ENCODE measurements at places on chromosomes 3 and 15.

- no peak for DNase-seq
Measured at GRCh38 chr3:54836871-54837270, 91.0 kb downstream of the LRTM1 start.

GRCh38 chr3:41698898-41699297 is 263.0 kb downstream of the ULK4 start:
- no peak for DNase-seq

GRCh38 chr15:28919201-28919635 is 33.4 kb downstream of the APBA2 start:
- DNase-seq, result no peak

DNA sequence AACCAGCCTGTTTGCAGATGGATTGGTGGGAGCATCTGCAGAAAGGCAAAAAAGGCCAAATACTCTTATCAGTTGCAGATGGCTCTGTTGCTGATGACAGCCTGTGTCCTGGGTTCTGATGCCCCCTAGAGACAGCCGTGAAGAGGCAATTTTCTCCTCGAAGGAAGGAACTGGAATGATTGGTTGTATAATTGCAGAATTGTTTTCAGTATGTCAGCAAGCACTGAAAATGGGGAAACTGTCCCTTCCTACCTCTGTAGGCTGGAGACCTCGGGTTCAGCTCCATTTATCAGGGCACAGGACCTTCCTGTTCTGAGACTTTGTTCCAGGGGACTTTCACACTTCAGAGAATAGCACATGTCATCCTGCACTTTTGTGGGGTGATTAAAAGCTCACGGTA is 103.0 kb downstream of the PGPEP1L start:
- DNase-seq, result no peak

- no peak for DNase-seq
Measured at GRCh38 chr3:24765399-24765798, 270.7 kb upstream of the THRB start.

DNA sequence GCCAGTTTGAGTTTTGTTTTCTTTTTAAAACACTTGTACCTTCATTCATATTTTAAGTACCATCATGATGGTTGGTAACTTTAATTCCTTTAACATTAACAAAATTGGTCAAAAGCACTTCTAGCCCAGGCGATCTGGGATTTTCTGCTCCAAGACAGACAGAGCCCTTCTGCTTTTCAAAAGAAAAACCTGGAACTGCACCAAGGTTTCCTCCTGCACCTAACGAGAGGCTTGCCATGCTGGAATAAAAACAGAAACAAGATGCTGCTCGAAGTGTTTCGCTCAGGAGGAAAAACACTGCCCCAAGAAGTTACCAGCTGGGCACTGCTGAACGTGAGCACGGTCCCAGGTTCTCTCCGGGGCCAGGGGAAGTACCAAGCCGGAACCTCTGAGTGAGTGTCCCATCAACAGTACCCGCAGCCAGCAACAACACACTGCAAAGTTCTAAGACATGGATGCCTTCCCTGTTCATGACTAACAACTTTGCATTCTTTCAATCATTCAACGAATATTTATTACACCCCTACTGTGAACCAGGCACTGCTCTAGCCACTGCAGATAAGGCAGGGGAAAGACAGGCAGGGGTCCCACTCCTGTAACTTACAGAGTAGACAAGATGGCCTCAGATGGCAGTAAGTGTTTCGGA is 98.8 kb downstream of the XXYLT1 start:
- DNase-seq, result no peak

DNA sequence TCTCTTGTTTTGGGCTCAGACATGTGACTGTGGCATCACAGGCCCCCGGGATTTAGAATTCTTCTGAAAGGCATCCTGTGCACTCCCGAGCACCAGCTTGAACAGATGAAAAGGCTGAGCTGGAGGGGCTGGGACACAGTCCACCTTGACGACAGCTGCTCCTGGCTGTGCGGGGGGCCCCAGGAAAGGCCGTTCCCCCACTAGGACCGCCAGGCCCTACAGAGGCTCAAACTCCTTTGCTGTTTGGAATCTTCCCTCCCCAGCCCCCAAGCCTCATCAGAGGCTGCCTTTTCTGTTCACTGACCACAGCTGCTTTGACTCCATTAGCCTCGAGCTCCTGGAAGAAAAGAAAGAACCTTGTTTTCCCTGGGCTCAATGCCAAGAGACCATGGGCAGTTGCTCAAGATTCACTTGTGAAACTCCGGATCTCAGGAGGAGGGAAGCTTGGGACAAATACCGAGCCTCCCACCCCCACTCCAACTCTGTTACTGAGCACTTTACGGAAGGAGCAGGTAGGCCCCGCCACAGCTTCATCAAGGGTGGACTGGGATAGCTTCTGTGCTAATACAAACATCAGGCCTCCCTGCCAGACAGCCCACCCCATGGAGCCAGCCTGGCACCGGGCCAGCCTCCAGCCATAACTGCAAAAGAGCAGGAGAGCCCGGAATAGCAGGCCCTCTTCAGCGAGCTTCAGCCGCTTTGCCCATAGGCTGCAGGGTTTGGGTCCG is 15.7 kb downstream of the CIDEC start:
- DNase-seq, result no peak

DNA sequence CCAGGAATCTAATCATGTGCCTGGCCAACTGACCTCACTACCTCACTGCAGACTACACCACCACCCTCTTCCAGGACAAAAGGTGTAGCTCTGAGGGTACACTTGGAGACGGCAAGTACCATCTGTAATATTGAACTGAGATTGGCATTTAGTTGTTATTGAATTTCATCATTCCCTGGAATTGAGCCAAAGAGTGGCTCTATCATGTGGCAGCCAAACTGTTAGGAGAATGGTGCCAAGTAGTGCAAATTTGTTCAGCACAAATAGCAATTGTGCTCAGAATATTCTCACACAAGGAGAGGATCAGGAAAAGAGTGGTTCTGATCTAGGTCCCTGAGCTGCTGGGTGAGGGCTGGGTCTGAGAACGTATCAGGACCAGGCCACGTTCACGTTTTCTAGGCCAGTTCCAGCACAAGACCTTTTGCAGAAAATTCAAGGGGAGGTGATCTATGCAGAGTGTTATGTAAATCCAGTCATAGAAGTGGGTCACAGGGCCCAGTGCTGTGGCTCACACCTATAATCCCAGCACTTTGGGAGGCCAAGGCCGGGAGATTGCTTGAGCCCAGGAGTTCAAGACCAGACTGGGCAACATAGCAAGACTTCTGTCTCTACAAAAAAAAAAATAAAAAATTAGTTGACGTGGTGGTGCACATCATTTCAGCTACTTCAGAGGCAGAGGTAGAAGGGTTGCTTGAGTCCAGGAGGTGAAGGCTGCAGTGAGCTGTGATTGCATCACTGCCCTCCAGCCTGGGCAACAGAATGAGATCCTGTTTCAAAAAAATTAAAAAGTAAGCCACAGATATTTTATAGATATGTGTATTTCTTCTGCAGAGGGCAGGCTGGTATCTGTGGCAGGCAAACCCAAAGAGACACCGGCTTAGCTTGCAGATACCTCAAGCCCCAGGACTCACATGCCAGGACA is 31.9 kb upstream of the CFAP161 start:
- no peak for DNase-seq

GRCh38 chr3:188421151-188421821 is 267.3 kb downstream of the LPP start:
- DNase-seq, result no peak

DNA sequence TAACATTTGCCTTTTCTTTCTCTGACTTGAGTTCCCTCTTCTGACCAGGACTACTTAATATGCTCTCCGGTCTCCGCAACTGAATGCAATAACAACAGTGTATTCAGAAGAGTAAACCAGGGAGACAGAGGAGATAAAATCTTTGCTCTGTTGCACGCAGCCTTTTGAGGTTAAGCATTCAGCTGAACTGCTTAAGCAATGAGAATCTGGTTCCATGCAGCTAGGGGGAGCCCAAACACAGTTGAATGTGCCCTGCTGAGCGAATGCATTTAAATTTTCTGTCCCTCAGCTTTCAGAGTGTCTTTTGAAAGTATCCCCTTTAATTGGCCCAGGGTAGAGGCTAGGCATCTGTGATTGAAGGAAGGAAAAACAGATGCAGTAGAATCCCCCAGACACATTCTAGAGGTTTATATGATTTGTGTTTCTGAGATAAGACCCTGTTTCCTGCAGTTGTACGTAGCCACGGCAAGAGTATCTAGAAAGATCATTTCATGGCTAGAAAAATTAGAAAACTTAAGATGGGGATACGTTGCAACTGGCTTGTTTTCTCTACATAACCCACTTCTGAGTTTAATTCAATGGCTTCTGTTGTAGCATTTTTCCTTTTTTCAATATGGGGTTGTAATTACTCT is 309.6 kb downstream of the TUSC7 start:
- DNase-seq, result no peak

- DNase-seq, result no peak
Measured at GRCh38 chr3:11140030-11140712, 14.1 kb upstream of the HRH1 start.

GRCh38 chr3:65776494-65776893 is 262.2 kb downstream of the MAGI1 start:
- no peak for DNase-seq

GRCh38 chr3:166340604-166341266 is 503.5 kb upstream of the BCHE start:
- no peak for DNase-seq

DNA sequence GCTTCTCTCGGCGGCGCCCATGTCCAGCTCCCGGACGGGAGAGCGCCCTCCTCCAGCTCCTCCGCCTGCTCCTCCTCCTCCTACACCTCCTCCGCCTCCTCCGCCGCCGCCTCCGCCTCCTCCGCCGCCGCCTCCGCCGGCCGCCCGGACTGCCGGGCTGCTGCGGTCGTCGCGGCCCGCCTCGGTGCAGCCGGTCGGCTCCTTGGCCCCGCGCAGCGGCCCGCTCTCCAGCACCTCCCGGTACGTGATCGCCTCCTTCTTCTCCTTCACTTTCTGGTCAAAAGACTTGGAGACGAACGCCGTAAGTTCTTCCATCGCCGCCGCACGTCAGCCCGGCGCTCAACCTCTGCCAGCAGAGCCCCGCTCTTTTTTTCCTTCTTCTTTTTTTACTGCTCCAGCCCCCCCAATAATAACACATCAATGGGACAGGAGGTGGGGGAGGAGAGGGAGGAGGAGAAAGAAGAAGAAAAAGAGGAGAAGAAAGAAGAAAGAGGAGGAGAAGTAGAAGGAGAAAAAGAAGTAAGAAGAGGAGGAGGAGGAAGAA is 438 bp downstream of the SHOX2 start:
- no peak for DNase-seq

GRCh38 chr15:47116698-47117097 is 600.6 kb upstream of the SEMA6D start:
- no peak for DNase-seq

DNA sequence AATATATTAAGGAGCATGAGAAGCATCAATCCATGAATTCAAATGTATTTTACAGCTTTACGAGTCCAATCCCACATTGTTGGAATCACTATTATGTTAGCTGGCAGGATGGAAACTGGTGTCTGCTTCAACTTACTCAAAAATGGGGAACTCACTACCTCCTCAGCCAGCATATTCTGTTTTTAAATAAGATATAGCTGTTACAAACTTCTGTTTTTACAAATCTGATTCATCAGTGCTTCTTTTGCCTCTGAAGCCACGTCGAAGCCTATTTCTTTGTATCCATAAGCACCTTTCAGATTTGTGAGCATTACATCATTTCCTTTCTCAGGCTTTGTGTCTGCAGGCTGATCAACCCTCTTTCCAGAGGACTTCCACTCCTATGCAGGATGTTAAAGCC is 105.9 kb downstream of the TPRG1 start:
- DNase-seq, result no peak

DNA sequence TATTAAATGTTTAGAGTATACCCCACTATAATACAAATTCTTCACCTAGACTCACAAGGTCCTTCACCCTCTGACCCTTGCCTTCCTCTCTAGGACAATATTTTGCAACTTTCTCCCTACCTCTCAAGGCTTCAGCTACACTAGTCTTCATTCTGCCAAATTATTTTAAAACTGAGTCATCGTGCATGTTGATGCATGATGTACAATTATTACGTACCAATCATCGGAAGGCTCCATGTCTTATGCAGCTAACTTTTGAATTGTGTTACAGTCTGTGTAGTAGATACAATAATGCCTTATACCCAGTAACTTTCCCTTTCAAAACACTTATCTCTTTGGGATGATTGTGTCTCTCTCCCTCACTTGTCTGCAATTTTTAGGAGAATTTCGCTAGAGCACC is 98.5 kb upstream of the ROBO2 start:
- DNase-seq, result no peak

- DNase-seq, result no peak
Measured at GRCh38 chr3:72888546-72889309, 882 bp downstream of the GXYLT2 start.

- no peak for DNase-seq
Measured at GRCh38 chr3:32325201-32325600, 66.5 kb upstream of the CMTM7 start.

- DNase-seq, result peak; percentile 18
Measured at GRCh38 chr15:78408355-78408640, 29.7 kb upstream of the IREB2 start.

DNA sequence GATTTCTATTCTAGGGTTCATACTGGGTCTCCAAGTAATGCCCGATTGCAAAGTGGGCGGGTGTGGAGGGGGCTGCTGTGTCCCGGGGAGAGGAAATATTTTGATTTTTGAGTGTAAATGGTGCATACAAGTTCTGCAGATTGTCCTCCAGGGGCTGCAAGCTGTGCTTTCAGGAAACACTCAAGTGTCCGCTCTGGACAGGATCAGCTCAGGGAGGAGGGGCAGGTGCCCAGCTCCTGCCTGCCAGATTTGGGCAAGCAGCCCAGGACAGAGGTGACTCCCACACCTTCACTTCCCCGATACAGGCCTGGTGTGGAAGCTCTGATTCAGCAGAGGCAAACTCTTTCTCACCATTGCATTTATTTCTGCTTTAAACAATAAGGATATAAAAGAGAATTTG is 142.7 kb downstream of the ALDH1A2 start:
- DNase-seq, result no peak

GRCh38 chr15:20353966-20354883 is 187.4 kb downstream of the GOLGA6L6 start:
- DNase-seq, result no peak

- DNase-seq, result no peak
Measured at GRCh38 chr3:120795017-120795648, 52.6 kb downstream of the GTF2E1 start.

GRCh38 chr3:152558386-152558785 is 276.5 kb upstream of the P2RY1 start:
- no peak for DNase-seq

- no peak for DNase-seq
Measured at GRCh38 chr15:57158997-57159668, 217.2 kb upstream of the CGNL1 start.

- no peak for DNase-seq
Measured at GRCh38 chr15:98609144-98609852, 39.0 kb upstream of the IGF1R start.

DNA sequence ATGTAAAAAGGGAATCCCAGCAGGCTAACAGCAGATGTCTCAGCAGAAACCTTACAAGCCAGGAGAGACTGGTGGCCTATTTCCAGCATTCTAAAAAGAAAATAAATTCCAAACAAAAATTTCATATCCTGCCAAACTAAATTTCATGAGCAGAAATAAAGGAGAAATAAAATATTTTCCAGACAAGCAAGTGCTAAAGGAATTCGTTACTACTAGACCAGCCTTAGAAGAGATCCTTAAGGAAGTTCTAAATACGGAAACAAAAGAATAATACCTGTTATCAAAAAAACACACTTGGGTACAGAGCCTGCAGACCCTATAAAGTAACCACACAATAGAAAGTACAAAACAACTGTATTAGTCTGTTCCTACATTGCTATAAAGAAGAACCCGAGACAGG is 41.4 kb downstream of the HDGFL3 start:
- DNase-seq, result no peak

- no peak for DNase-seq
Measured at GRCh38 chr3:41239587-41239986, 40.3 kb downstream of the CTNNB1 start.
